T-cell (primary cell): ENCODE measurements at places on chromosomes 16 and 17. TPM values are rescaled to one million over a fixed set of nuclear protein-coding genes. Genes with fewer than 3 reads are reported as not detected.

The TAF15 gene
- total RNA-seq: 228 TPM

The CCDC92B gene
- 0.13 TPM for total RNA-seq

The RAP1GAP2 gene
- 13.3 TPM for total RNA-seq

The RASD1 gene
- total RNA-seq: 2.0 TPM

The XAF1 gene
- total RNA-seq: 72.5 TPM

The G6PC1 gene
- total RNA-seq: not detected

The CES4A gene
- 20.7 TPM for total RNA-seq

The PLLP gene
- total RNA-seq: 3.3 TPM

The TBC1D3C gene
- total RNA-seq: not detected

The KRTAP9-8 gene
- total RNA-seq: not detected

The C17orf107 gene
- 41.1 TPM for total RNA-seq

The CXCL16 gene
- total RNA-seq: 2.8 TPM

The TAT gene
- not detected for total RNA-seq

The ARSG gene
- total RNA-seq: 22.9 TPM

The NR1D1 gene
- total RNA-seq: 16.4 TPM

The SEC14L5 gene
- not detected for total RNA-seq

The MEOX1 gene
- 2.9 TPM for total RNA-seq

The UTS2R gene
- total RNA-seq: not detected

The CHST4 gene
- total RNA-seq: not detected

The HOXB2 gene
- total RNA-seq: 21.0 TPM

The MMP15 gene
- 0.30 TPM for total RNA-seq

The TMC7 gene
- not detected for total RNA-seq

The RNF222 gene
- total RNA-seq: 1.0 TPM

The TEDC2 gene
- total RNA-seq: 1.4 TPM

The BCO1 gene
- not detected for total RNA-seq

The HOXB7 gene
- 0.66 TPM for total RNA-seq

The ASB16 gene
- total RNA-seq: not detected

The LGALS9B gene
- 0.60 TPM for total RNA-seq

The TRIM25 gene
- 58.4 TPM for total RNA-seq

The NPIPA8 gene
- total RNA-seq: 2.2 TPM

The UNKL gene
- 120 TPM for total RNA-seq

The MT1G gene
- 2.0 TPM for total RNA-seq

The CACNG4 gene
- total RNA-seq: not detected

The CLEC3A gene
- not detected for total RNA-seq

The TEKT3 gene
- total RNA-seq: not detected

The ATP1B2 gene
- total RNA-seq: 0.44 TPM

The MT1E gene
- 9.6 TPM for total RNA-seq

The MYO15A gene
- total RNA-seq: 1.9 TPM

The KRT27 gene
- not detected for total RNA-seq

The CA4 gene
- not detected for total RNA-seq

The GGA2 gene
- total RNA-seq: 146 TPM

The NUDT16L1 gene
- total RNA-seq: 55.0 TPM

The KRT14 gene
- total RNA-seq: not detected

The CES3 gene
- 0.10 TPM for total RNA-seq

The MMP25 gene
- total RNA-seq: 2.6 TPM
